Activated CD8-positive, alpha-beta T cell treated with anti-CD3 and anti-CD28 coated beads, Interleukin-2, amount 10 ng/mL, durations not matched to agents 7 days and 5 days (primary cell): ENCODE measurements at places on chromosomes 6 and 20. TPM values are rescaled to one million over a fixed set of nuclear protein-coding genes. Genes with fewer than 3 reads are reported as not detected.

The SPATS1 gene
- not detected for total RNA-seq

The ZBTB46 gene
- not detected for total RNA-seq

The KCNG1 gene
- not detected for total RNA-seq

DNA sequence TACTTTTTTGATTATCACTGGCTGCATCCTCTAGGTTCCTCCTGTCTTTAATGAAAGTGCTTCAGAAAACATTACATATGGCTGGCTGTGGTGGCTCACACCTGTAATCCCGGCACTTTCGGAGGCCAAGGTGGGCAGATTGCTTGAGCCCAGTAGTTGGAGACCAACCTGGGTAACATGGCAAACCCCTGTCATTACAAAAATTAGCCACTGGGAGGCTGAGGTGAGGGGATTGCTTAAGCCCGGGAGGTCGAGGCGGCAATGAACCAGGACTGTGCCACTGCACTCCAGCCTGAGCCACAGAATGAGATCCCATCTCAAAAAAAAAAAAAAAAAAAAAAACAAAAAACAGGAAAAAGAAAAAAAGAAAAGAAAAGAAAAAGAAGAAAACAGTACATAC is 35.3 kb downstream of the BEND3 start:
- H3K4me3 ChIP-seq: no peak overlapping the region
- no peaks in the 10 kb centered on the region for H3K27me3 ChIP-seq
- H3K27ac ChIP-seq: no peak overlapping the region
- H3K36me3 ChIP-seq: peaks cover 13% of the 10 kb centered on the region
- DNase-seq: no peak

DNA sequence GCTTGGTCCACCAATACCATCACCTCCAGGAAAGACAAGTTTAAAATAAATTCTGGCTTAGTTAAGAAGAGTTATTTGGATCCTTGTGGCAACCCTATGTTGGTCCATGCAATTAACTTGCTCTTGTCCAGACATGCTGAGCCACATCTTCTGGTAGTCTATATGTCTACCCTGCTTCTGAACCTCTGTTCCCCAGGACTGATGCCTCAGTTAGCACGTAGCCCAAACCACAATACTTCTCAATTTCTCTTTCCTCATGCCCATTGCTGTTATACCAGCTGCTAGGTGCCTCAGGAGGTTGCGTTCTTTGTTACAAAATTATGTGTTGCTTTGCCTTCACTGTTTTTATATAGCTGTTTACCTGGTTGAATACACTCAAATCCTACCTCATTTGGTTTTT is 116.4 kb upstream of the KCNQ5 start:
- H3K27ac ChIP-seq: no peak overlapping the region
- no peaks in the 10 kb centered on the region for H3K4me1 ChIP-seq
- H3K36me3 ChIP-seq: no peaks in the 10 kb centered on the region
- no peak for DNase-seq

GRCh38 chr20:41530923-41531322 is 87.3 kb downstream of the CHD6 start:
- H3K27me3 ChIP-seq: no peaks in the 10 kb centered on the region
- no peaks in the 10 kb centered on the region for H3K4me1 ChIP-seq
- H3K36me3 ChIP-seq: peaks cover 15% of the 10 kb centered on the region
- no peak for DNase-seq

- H3K4me1 ChIP-seq: peaks cover 86% of the 10 kb centered on the region
- peak; percentile 87 for DNase-seq
- peak overlapping the region; percentile 76 for H3K27ac ChIP-seq
These were observed 200.7 kb downstream of the BCAS1 start for GRCh38 chr20:53869466-53870258.

DNA sequence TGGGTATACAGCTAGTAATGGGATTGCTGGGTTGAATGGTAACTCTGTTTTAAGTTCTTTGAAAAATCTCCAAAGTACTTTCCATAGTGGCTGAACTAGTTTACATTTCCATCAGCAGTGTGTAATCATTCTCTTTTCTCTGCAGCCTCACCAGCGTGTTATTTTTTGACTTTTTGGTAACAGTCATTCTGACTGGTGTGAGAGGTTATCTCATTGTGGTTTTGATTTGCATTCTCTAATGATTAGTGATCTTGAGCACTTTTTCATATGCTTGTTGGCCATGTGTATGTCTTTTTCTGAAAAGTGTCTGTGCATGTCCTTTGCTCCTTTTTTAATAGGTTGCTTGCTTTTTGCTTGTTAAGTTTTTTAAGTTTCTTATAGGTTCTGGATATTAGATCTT is 194.2 kb upstream of the PHACTR1 start:
- no peaks in the 10 kb centered on the region for H3K4me1 ChIP-seq
- no peak for DNase-seq
- H3K27me3 ChIP-seq: peaks cover 3% of the 10 kb centered on the region

DNA sequence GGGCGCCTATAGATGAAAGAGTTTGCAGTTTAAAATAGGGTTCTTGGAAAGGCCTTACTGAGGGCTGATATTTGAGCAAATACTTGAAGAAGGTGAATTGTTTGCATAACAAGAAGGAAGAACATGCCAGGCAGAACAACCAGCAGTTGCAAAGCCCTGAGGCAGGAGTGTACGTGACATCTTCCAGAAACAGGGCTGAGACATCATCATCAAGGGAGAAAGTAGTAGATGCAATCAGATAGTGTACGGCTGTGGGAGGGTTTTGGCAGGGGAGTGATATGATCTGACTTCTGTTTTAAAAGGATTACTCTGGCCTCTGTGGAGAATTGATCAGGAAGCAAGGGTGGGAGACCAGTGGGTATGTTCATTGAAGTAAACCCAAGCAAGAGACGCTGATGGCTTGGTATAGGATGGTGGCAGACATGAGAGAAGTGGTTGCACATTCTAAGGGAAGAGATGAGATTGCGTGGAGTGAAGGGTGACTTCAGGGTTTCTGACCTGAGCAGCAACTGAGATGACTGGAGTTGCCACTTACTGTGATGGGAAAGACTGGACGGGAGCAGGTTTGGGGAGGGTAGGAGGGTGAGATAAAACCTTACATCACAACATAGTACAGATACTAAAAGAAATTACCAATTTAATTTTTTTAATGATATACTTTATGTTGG is 28.8 kb downstream of the RIOK1 start:
- no peaks in the 10 kb centered on the region for H3K27me3 ChIP-seq
- H3K4me1 ChIP-seq: no peaks in the 10 kb centered on the region
- H3K4me3 ChIP-seq: no peak overlapping the region

DNA sequence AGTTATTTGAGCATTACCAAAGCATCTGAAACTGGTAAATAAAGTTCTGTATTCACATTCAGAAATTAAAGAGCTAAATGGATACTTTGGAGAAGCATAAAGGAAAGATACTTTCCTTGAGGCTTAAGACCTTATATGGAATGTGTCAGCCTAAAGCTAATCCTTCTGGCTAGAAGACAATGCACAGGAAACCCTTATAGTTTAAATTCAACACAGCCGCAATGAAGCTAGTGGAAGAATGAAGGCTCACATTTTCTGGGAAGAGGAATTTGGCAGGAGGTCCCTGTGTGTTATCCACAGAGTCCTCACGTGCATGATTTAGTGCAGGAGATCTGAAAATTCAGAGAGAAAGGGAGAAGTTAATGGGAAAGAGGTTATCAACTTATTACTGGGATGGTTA is 21.5 kb upstream of the CHD6 start:
- no peak overlapping the region for H3K4me3 ChIP-seq
- no peak overlapping the region for H3K27ac ChIP-seq
- no peaks in the 10 kb centered on the region for H3K4me1 ChIP-seq
- no peaks in the 10 kb centered on the region for H3K36me3 ChIP-seq
- peaks cover 19% of the 10 kb centered on the region for H3K27me3 ChIP-seq

- peaks cover 7% of the 10 kb centered on the region for H3K4me1 ChIP-seq
- H3K36me3 ChIP-seq: no peaks in the 10 kb centered on the region
- peaks cover 2% of the 10 kb centered on the region for H3K27me3 ChIP-seq
- H3K4me3 ChIP-seq: peak overlapping the region; percentile 79
- no peak for DNase-seq
- H3K27ac ChIP-seq: peak overlapping the region; percentile 52
These were observed 130.2 kb upstream of the AKIRIN2 start for GRCh38 chr6:87832025-87832825.

GRCh38 chr6:2259002-2259494 is 13.6 kb upstream of the GMDS start:
- H3K27ac ChIP-seq: no peak overlapping the region
- H3K4me1 ChIP-seq: no peaks in the 10 kb centered on the region
- H3K27me3 ChIP-seq: no peaks in the 10 kb centered on the region
- H3K4me3 ChIP-seq: no peak overlapping the region
- H3K36me3 ChIP-seq: peaks cover 25% of the 10 kb centered on the region
- no peak for DNase-seq

GRCh38 chr6:116253188-116253504 is 729 bp downstream of the TSPYL4 start:
- no peak overlapping the region for H3K27ac ChIP-seq
- peaks cover 31% of the 10 kb centered on the region for H3K4me1 ChIP-seq
- no peaks in the 10 kb centered on the region for H3K27me3 ChIP-seq
- no peak for DNase-seq
- no peak overlapping the region for H3K4me3 ChIP-seq

- H3K27ac ChIP-seq: no peak overlapping the region
- DNase-seq: no peak
- no peaks in the 10 kb centered on the region for H3K4me1 ChIP-seq
- H3K36me3 ChIP-seq: no peaks in the 10 kb centered on the region
- no peak overlapping the region for H3K4me3 ChIP-seq
These were observed 26.9 kb downstream of the CLVS2 start for GRCh38 chr6:123022975-123023374.

GRCh38 chr6:120871416-120872261 is 462.6 kb downstream of the TBC1D32 start:
- no peaks in the 10 kb centered on the region for H3K36me3 ChIP-seq
- no peaks in the 10 kb centered on the region for H3K27me3 ChIP-seq
- DNase-seq: no peak

GRCh38 chr20:24984961-24985640 is 7.5 kb downstream of the APMAP start:
- H3K4me1 ChIP-seq: peaks cover 80% of the 10 kb centered on the region
- H3K36me3 ChIP-seq: peaks cover 66% of the 10 kb centered on the region
- DNase-seq: peak; percentile 20
- no peaks in the 10 kb centered on the region for H3K27me3 ChIP-seq

DNA sequence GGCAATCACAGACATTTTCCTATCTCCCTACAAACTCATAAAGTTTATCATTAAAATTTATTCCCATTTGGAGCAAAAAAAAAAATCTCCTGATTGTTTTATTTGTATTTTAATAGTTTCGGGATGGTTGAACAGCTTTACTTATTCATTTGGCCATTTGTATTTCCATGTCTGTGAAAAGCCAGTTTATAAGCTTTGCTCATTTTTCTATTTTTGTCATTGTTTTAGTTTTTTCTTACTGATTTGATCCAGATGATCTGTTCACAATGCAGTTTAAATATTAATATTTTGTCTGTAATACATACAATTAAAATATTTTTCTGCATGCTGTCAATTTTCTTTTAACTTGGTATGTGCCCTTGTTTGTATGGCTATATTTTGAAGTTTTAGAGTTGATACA is 65.2 kb upstream of the CCN2 start:
- no peak overlapping the region for H3K4me3 ChIP-seq
- no peaks in the 10 kb centered on the region for H3K4me1 ChIP-seq
- H3K27me3 ChIP-seq: no peaks in the 10 kb centered on the region
- DNase-seq: no peak
- no peak overlapping the region for H3K27ac ChIP-seq
- H3K36me3 ChIP-seq: no peaks in the 10 kb centered on the region
